Activated T-cell treated with anti-CD3 and anti-CD28 coated beads, Interleukin-2, amount 50 U/mL, for 4 hours (primary cell): ENCODE measurements at places on chromosomes 2 and 18.

- no peak for DNase-seq
These were observed 10.4 kb upstream of the COL3A1 start for GRCh38 chr2:188963741-188964140.

DNA sequence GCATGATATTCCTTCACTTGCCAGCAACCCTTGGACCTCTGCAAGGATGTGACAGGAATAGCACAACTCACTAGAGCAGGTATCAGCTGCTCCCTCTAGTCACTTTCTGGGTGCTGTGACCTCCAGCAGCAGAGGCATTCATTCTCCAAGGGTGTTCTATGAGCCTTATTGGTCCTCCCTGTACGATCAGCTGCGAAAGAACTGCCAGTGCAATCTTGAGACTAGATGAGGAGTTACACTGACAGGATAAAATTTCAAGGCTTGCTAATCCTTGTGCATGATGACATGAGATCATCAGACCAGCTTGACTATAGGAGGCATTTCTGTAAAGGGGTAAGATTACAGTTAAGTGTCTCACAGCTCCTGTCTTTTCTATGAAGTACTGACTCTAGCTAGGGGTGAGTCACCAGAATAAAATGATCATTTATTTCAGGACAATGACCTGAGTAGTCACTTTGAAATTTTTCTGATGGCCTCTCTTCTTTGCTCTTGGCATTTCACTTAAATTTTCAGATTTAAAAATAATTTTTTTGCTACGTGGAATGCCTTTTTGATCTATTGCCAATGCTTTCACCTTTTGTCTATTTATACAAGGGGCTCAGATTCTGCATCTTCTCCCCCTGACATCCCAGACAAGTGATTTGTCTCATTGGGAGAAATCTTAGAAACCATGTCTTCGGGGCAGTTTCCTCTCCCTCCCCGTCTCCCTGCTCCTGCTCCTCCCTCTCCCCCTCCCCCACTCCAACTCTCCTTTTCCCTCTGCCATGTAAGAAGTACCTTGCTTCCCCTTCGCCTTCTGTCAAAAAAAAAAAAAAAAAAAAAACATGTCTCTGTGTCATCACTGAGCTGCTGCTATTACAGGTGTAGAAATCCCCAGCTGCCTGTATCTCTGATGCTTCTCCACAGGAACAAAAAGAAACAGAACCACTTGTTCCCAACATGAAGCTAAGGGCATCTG is 49.2 kb upstream of the FRZB start:
- no peak for DNase-seq

GRCh38 chr18:13660510-13660909 is 65.8 kb downstream of the FAM210A start:
- no peak for DNase-seq

- no peak for DNase-seq
These were observed 176.4 kb upstream of the MYT1L start for GRCh38 chr2:2507417-2507997.
